Naive B cell (primary cell): ENCODE measurements at places on chromosomes 12 and 14.

DNA sequence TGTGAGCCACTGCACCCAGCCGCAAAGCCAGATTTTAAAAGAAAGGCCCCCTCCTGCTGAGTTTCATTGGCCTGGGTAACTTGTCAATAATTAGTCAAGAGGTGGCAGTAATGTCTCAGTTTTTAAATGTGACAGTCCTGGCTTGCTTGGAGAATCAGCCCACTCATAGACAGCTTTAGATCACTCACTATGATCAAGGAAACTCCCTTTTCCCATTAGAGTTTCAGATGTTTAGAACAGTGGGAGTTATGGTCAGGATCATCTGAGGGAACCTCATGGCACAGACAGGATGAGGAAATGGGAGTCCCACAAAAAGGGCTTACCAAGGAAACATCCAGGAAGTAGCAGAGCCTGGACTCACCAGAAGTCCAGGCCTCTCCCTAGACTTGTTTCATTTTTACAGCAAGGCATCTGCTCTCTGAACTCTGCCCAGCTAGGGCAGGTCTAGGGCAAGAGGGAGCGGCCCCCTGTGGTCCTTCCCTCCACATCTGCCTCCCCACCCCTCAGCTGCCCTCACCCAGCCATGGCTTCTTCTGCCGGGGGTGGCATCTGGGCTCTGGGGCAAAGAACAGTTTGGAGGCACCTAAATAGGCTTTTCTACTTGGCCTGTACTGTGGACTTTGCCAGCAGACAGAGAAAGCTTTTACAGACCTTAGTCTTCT, 11.2 kb downstream of the BCL2L14 start:
- DNase-seq, result no peak

- no peak for DNase-seq
These were observed 43.8 kb downstream of the ALDH1L2 start for GRCh38 chr12:105040476-105040875.

DNA sequence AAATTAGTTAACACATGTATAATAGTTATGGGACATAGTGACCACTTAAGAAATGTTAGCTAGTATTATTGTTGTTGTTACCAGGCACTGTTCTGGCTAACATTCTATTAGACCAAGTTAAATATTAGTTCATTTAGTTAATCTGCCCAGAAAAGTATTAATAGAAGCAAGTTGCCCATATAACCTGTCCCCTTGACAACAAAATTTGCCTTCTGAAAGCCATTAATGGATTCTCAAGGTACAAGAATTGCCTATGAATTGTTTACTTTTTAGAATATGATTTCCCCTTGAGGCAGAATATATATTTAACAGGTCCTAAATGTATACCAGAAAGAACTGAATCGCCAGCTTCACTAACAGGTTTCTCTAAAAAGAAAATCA, 167.3 kb upstream of the TMCC3 start:
- no peak for DNase-seq

- no peak for DNase-seq
These were observed 134.4 kb upstream of the NUDT4 start for GRCh38 chr12:93243382-93243688.

DNA sequence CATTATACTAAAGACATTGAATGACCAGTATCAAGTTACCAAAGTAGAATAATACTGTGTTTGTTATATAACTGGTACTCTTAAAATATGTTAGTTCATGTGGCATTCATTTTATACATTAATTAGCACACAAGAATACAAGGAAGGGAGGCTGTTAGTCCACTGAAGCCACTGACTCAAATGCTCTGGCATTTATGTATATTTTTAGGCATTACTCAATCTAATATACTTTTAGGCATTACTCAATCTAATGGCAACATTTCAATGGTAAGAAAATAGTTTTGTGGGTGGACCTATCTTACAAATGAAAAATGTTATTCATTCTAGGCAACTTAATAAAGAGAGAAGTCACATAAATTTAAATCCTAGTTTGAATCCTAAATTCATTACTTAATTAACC, 874.4 kb upstream of the USP15 start:
- DNase-seq, result no peak

DNA sequence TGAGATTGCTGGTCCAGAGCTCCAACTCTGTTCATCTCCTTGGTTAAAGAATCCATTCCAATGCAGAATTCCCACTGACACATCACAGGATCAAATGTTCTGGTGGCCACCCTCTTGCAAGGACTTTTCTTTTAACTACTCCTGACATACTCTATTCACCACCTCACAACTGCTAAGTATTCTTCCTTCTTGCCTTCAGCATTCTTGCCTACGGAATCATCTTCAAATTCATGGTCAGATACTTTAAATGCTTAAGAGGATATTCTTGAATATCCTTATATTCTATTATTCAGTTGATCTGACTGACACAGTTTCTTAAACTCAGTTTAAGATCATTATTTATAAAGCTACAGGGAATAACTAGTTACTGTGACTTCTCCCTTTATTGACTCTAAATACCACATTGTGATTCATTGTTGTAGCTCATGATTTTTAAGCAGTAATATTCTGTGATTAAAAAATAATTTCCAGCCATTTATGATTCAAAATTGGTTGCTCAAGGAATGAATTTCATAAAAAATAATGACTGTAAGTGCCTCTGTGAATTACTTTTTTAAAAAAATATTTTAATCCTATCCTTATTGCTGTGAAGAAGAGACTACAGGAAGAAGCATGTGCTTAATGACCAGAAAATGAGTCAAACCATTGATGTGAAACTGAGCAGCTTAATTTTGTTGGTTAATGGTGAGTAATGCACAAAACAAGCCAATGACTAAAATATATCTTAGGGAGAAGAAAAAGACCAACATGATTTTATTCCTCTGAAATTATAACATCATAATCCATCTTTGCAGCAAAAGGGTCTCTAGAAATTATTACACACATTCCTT, 207.1 kb downstream of the PIK3C2G start:
- DNase-seq, result no peak

DNA sequence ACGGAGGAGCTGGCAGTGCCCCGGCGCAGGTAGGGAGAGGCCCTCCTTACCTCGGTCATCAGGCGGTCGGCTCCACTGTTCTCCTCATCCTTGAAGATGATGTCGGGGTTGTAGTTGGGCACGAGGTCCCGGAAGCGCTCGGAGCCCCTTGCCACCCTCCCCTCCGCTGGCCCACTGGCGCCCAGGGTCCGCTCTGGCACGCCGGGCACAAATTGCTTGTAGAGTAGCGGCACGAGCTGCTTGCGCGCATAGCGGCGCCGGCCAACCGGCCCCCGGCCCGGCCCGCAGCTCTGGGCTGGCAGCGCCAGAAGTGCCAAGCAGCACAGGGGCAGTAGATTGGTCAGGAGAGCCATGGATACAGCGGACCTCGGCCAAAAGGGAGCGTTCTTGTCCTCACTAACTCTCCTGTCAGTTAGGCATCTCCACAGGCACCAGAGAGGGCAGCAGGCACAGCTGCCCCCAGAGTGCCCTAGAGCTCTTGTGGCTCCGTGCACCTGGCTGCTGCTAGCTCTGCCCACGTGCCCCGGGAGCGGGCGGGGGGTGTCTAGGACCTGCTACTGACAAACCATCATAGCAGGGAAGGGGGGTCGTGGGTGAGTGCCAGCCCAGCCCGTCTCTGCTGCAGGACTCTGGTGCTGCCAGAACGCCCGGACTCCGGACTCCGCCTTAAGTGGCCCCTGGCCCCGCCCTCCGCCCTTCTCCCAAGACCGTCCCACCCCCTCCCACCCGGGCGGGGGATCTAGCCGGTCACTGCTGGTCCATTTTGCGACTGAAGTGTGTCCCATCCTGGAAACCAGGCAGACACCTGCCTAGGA, at the start of gene DHH:
Gene DHH, minus strand, starts transcription at position 642 of the 815 bp plus-strand sequence. Its CDS starts 289 bp downstream, at position 353.
- no peak for DNase-seq
